ENCODE measurements at places on chromosomes 3 and 15.
A peak's percentile ranks its signal among the peaks of the same experiment; 100 is the strongest.

- no peak for DNase-seq
Observed at GRCh38 chr15:53197426-53197839, 407.3 kb upstream of the ONECUT1 start.

DNA sequence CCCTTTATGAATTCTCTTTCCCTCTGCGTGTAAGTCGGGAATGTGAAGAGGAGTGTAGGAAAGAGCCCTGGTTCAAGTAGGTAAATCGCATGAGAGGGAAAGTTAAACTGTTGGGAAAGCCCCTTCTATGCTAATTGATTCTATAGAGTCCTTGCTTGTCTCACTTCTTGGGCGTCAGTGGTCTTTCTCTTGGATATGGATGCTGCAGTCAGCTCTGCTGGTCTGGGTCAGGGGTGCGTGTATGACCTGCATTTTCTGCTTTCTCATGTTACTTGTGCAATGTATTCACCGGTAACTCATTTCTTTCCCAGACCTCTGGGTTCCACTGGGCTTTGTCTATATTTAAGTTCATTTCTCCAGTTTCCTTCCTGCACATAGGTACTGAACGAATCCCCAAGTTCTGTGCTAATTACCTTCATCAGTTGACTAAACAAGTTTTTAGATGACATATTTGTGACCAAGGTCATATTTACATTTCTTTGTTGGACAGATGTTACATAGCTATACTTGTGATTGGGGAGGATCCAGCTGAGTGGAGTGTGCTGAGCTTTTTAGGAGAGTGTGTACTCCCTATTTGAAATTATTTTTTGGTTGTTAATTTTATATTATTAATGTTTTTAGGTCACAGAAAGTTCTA lies 1.4 kb downstream of the SETD5 start:
- DNase-seq, result no peak

- no peak for DNase-seq
Observed at GRCh38 chr15:82710926-82711490, 1.3 kb upstream of the AP3B2 start.

DNA sequence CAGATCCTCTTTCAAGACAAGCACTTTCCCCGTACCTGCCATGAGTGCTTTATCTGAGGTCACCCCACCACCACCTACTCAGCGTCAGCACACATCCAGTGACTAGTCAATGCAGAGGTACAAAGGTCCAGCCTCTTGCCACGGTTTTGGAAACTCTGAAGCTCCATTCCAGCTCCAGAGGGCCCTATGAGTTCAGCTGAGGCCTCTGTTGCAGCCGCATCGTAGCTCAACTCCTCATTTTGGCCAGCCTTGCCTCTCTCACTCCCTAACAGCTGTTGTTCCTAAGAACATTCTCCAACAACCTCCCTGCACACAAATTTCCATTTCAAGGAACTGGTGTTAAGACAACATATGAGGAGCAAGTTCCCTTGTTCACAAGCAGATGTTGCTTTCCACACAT lies 405.1 kb upstream of the PROK2 start:
- no peak for DNase-seq

GRCh38 chr15:99249270-99249841 lies at the start of gene TTC23:
TSS of gene TTC23 (minus strand) at chr15:99249581. CDS start at chr15:99228712, 20,869 bp downstream.
- no peak for DNase-seq

GRCh38 chr15:101068961-101069653 lies 149.9 kb downstream of the LRRK1 start:
- no peak for DNase-seq

GRCh38 chr15:58293622-58294550 lies 137.9 kb upstream of the LIPC start:
- DNase-seq, result no peak

DNA sequence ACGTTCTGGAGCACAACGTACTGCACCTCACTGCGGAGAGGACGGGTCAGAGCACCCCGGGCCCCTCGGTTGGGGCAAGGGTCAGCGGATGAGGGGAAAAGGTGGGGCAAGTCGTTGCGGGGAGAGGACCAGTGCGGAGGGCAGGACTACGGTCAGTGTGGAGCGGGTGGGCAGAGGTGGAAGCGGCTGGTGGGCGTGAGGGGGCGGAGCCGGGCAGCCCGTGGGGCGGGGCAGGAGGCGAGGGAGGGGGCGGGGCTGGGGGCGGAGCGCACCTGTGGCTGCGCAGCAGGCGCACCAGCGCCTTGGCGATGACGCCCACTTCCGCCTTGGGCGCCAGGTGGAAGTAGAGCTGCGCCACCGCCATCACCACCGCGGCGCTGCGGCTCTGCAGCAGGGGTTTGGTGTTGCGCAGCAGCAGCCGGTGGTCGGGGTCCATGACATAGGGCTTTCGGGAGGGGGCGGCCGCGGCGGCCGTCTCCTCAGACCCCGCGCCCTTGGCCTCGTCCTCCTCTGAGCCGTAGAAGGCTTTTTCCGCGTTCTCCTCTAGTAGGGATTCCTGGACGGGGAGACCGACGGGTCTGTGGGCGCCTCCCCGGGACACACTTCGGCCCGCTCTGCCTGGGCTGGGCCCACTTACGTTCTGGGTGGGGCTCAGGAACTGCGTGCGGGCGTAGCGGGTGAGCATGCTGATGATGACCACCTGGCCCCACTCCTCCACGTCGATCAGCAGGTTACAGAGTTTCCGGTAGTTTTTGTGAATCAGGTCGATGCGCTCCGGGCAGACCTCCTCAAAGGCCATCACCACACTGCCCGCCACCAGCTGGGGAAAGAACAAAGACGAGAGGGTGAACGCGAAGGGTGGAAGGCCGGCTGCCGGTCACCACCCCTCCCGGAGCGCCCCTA lies 29.2 kb downstream of the AP3B2 start:
- DNase-seq, result peak; percentile 79

DNA sequence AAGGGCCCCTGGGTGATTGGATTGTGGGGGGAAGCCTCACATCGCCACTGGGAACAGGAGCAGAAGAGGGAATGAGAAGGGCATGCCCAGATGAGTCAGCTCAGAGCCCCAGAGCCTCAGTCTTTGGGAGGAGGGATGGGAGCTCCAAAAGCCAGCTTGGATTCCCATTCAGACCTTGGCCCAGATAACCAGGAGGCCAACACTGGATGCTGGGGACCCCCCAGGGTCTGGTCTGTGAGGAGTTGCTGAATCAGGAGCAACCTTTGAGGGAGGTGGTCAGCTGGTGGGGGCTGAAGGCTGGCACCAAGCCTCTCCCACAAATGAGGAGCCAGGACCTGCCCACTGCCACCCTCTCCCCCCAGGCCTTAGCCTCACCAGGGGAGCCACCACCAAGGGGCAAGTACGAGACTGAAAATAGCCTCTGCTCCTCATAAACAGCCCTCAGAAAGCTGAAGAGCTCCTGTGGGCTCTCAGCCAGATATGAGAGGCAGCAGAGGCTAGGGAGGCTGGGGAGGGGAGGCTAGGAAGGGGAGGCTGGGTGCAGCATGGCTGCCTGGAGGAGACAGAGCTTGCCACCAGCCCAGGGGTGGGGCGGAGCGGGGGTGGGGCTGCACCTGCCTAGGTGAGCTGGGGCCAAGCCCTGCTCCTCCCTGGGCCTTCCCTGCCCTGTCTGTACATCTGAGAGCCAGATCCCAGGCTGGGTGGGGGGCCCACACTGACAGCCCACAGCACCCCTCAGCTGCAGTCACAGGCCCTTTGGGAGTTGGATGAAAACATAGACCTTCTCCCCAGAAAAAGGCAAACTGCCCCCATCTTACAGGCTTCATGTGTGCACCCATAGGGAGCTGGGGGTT lies 99.8 kb downstream of the SEC22A start:
- no peak for DNase-seq

GRCh38 chr3:27767000-27767399 lies 44.9 kb upstream of the EOMES start:
- no peak for DNase-seq

DNA sequence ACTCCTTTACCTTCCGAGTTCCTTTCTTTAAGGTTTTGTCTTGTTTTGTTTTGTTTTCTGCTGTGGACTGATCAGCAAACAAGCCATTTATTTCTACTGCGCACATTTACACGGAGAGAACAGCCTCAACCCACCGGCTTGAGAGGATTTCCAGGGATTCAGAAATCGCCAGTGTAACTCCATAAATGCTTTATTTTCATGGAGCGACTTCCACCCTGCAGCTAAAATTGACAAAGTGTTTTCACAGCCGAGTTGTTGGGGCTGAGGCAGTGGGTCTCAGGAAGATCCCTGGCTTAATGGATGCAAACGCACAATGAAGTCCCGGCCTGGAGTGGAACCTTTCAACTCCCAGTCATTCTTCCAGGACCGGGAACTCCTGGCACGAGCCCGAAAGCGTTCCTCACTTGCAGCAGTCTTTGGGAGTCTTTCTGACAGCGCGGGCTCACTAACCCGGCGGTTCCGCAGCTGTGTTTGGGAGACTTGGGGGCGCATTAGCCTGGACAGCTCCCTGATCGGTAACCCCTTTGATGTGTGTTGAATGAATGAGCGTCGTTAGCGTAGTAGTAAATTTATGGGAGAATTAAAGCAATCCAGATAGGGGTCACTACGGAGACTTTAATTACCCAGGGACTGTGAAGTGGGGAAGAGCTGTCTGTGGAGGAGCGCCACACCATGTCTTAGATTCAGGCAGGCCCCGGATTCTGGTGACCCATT lies 785 bp upstream of the MYRIP start:
- DNase-seq, result no peak

GRCh38 chr15:64749167-64749566 lies 26.2 kb downstream of the RBPMS2 start:
- no peak for DNase-seq

- DNase-seq, result peak; percentile 99
Observed at GRCh38 chr3:150546226-150547044, at the start of the genes EIF2A and SERP1. TSS of gene EIF2A (plus strand) at chr3:150546787. CDS start at chr3:150546803, 16 bp downstream. TSS of gene SERP1 (minus strand) at chr3:150546496. CDS start at chr3:150546135, 361 bp downstream.

DNA sequence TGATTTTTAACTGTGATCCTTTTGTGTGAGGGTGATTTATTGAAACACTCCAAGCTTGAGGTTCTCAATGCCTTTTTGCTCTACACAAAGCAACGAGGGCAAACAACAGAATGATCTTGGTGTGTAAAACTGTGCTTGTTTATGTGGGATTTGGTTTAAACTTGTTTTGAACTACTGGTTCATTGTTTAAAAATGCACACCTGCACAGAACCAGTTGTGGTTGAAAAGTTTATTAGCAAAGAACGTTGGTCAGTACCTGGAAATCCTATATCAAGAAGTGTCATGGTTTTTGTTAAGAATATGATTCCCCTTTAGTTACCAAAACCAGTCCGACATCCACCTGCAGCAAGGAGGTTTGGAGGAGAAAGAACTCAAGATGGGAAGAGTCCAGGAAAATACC lies 239.4 kb downstream of the WNT5A start:
- DNase-seq, result no peak

DNA sequence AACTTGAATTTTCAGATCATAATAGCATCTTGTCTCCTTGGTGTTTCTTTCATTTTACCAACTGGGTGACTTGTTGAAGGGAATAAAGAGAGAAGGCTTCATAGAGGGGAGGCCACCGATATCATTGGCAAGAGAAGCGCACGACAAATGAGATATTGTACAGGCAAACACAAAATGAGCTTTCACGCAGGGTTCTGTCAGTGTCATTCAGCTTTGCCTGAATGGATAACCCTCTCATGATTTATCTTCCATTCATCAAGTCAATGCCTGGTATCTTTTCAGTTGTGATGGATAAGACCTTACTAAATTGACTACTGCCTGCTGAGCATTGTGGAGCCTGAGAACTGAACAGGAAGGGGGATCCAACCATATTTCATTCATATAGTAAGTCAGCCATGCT lies 188.6 kb upstream of the EPHA3 start:
- no peak for DNase-seq

DNA sequence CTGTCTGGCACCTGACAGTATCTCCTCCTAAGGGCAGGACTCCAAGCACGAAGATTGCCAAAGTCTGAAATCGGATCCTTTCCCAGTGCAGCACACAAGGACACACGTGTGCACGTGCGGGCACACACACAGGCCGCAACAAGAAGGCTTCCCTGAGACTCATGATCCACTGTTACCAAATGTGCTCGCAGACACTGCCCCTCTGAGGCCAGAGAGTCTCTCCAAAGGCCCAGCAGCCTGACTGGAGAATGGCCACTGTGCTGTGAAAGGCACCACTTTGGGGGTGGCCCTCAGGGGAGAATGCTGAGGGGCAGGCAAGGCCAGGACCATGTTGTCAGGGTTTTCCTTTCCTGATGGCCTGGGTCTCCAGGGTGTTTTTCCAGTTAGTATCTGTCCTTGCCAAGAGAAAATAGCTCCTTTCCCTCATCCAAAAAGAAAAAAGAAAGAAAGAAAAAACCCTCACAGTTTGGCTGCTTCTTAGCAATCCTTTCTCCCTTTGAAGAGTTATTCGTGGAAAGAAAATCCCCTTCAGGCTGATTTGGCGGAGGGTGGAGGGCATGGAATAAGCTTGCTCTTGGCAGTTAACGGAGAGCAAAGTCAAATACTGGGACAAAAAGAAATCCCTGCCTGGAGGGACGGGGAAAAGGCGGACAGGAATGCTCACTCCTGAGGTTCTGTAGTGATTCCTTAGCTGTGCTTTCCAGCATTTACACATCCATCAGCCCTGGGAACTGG lies 112.2 kb upstream of the ETV5 start:
- DNase-seq, result no peak

GRCh38 chr3:155676252-155676981 lies 68.5 kb downstream of the PLCH1 start:
- DNase-seq, result no peak

DNA sequence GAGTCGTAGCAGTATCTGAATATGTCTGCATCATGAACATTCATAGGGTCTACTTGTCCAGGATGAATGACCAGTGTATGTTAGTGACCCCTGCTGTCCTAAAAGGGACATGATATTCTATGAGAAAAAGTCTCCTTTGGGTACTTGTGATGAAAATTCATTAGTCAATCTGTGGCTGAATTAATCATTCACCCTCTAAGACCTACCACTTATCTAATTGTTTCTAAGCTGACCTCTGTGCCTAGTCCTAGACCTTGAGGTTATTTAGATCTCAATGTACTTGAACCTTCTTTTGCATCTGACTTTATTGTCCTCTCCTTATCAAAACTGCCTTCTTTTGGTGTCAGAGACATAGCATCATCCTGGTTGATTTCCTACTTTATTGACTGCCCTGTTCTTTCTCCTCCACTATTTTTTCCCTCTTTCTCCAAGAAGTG lies 799.3 kb downstream of the DIPK2A start:
- DNase-seq, result no peak

GRCh38 chr15:48046813-48047438 lies 73.9 kb upstream of the SLC24A5 start:
- DNase-seq, result no peak

DNA sequence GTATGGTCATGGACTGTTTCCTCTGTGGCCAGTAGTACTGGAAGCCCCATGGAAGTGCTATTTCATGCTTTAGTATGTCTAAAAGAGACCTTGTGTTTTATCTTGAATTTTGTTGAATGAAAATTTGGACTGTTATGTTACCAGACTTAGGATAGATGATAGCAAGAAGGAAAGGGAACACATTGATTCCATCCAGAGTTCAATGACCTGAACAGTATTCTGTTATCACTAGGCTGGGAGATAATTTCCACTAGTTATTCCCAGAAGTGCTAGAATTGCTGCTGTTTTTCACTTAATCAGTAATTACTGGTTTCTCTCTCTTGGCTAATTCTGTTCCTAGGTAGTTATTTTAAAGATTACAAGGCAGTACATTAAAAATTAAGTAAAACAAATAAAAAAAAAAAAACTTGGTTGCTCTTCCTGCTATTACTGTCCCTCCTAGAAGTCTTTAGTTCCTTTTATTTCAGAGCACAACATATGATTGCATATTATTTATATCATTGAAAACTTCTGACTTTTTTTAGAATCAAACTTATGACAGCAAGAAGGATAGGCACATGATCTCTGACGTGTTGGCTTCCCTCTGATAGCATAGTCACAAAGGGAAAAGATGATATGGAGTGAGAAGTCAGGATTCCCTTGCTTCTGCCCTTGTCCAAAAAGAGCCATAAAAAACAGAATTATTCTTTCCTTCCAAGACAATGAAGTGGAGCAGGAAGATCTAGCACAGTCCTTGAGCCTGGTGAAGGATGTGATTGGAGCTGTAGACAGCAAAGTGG lies 72.2 kb downstream of the KLHL25 start:
- no peak for DNase-seq

- DNase-seq, result no peak
Observed at GRCh38 chr3:18334837-18335601, 90.1 kb downstream of the SATB1 start.
